Retina (tissue), 1 donor: ENCODE measurements at places on chromosomes 5 and 9.

- DNase-seq: no peak
Measured at GRCh38 chr5:179180061-179180610, 120.0 kb downstream of the ZNF354C start.

DNA sequence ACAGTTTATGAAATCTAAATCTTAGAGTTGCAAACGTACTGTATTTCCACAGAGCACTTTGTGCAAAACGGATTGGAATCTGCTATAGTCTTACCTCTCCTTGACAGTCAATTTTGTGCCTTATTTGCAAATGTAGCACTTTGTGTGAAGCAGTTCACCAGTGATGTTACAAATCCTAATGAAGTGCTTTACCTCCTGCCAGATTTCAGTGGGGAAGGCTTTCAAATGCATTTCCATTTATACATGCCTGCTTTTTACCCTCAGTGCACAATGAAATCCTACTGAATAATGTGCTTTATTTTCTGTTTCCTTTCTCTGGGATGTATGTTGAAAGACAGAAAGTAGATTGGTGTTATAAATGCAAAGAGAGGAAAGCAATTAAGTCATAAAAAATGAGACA lies 2141.6 kb upstream of the C9orf72 start:
- DNase-seq: no peak

DNA sequence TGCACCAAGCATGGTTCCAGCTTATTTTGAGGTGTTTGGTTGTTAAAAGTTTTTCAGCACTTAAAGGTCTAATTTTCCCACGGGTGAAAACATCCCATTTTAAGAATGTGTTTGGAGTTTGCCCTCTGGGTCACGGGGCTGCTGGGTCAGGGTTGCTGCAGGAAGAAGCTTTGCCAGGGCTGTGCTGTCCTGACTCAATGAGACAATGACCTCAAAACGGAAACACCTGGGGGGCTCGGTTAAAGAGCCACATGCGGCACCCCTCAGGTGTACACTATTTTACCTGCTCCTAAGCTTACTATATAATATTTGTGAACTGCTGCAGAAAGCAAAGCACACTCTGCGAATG lies 27.6 kb downstream of the UBE2QL1 start:
- DNase-seq: no peak

DNA sequence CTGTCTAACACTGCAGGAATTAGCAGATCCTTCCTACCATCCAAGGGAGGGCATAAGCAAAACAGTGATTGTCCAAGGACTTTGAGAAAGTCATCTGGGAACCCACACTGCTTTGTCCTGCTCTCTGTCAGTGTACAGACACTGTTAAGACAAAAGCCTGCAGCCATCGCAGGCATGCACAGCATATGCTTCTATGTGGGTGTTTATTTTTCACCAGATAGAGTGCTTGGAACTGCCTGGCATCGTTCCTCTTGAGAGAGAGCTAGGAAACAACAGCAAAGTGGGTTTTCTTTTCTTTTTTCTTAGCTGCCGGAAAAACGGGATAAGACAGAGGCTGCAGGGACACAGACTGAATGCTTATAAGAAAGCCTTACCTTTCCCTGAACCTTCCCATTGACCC lies 212.3 kb downstream of the ICE1 start:
- DNase-seq: no peak

DNA sequence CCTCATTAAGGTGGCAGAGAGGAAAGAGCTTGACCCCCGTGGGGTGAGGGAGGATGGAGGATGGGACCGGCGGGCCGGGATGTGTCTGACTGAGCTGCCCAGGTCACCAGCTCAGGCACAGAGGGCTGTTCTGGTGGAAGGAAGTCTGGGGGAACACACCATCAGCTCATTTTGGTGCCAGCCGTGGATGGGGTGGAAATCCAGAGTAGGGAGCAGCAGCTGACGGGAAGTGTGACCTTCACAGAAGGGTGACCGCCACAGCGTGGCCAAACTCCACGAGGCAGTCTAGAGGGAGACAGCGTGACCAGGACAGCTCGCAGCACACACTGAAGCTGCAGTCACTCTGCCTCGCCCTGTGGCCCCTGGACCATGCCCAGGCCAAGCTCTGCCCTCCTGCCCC lies 45.3 kb upstream of the PHYKPL start:
- no peak for DNase-seq

DNA sequence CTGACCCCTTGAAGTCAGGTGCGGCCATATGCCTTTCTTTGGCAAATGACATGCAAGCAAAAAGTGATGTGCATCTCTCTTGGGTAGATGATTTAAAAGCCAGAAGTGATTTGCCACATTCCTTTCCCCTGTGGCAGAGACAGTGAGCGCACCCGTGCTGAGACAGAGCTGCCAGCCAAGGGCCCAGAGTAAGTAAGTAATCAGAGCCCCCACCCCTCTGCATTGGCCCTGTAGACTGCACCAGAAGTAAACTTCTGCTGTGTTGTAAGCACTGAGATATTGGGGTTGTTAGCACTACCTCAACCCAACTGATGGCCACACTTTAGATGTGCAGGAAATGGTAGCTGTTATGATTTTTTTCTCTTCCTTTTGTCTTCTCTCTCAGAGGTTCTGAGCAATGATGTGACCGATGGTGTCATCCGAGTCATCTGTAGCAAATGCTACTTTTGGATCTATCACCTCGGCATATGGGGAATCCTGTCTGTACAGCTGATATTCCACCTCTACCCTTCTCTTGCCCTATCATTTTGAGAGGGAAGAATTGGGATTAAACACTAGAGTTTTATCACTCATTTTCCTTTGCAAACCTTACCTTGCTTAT lies 58.0 kb downstream of the DOCK2 start:
- DNase-seq: no peak

- DNase-seq: no peak
Measured at GRCh38 chr9:1713841-1714240, 301.3 kb upstream of the SMARCA2 start.

GRCh38 chr5:135876146-135876545 lies 19.5 kb downstream of the IL9 start:
- DNase-seq: no peak

DNA sequence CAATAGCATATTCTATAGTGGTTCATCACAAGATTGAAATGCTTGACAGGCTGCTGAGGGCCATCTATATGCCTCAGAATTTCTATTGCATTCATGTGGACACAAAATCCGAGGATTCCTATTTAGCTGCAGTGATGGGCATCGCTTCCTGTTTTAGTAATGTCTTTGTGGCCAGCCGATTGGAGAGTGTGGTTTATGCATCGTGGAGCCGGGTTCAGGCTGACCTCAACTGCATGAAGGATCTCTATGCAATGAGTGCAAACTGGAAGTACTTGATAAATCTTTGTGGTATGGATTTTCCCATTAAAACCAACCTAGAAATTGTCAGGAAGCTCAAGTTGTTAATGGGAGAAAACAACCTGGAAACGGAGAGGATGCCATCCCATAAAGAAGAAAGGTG lies 43.8 kb downstream of the GCNT1 start:
- DNase-seq: no peak

DNA sequence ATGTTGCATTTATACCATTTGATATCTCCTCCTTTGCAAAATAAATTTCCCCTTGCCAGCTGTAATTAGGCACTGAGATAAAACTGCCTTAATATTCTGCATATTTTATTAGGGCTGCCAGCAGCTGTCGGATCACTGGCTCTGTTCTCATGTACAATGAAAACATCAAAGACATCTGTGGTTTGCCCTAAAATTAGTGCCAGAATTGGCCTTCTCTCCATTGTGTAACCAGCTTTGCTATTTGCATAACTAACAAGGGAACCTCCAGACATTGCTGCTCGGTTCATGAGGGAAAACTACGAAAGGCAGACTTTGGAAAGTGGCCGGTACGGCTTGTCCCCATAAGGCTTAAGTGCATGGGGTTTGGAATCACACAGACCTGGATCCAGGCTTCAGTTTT lies 45.5 kb upstream of the KIF2A start:
- no peak for DNase-seq

GRCh38 chr5:83026930-83027687 lies 50.1 kb downstream of the TMEM167A start:
- DNase-seq: no peak

GRCh38 chr9:107732781-107733522 lies 243.4 kb upstream of the KLF4 start:
- DNase-seq: no peak

- peak; percentile 76 for DNase-seq
Measured at GRCh38 chr9:136671646-136672430, 9.1 kb downstream of the EGFL7 start.
